ENCODE measurements at places on chromosomes 5 and 9.

GRCh38 chr5:148834689-148835088 is 8.3 kb downstream of the ADRB2 start:
- DNase-seq, result no peak

- no peak for DNase-seq
These were observed 205.8 kb downstream of the GRIA1 start for GRCh38 chr5:153696256-153696655.

GRCh38 chr5:17087035-17087434 is 130.4 kb upstream of the BASP1 start:
- DNase-seq, result no peak

- no peak for DNase-seq
These were observed 76.8 kb downstream of the FCHO2 start for GRCh38 chr5:73032635-73033034.

- no peak for DNase-seq
These were observed 94.6 kb downstream of the RAPGEF1 start for GRCh38 chr9:131645078-131645776.

- no peak for DNase-seq
These were observed 4.4 kb upstream of the ELAVL2 start for GRCh38 chr9:23830476-23830805.

DNA sequence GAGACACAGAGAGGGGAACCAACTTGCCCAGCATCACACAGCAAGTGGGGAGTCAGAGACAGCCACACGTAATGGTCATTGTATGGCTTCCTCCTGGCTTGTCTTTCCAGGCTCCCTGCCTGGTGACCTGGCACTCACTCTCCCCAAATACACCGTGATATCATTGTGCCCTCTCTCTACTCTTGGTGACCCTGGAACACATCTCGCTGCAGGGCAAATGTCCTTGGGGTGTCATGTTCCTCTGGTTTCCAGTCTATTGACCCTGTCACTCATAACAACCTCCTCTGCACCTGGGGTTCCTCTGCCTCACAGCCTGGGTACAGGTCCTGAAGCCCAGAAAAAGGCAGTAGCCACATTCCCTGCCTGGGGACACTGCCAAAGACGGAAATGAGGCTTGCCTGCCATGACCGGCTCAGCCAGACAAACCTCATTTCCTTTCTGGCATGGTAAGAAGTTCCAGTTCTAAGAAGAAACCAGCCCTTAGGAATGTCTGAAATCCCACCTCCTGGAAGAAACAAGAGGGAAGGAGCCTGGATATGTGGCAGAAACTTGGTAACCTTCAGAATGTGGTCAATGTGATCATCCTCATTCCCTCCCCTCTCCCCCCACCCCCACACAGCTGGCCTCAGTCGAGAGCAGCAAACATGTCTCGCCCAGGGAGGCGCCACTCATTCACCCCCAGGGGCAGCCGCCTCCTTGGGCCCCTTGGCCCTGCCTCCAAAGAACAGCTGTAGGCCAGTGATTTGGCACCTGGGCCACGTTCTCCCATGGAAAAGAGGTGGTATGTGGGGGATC is 30.6 kb upstream of the SMU1 start:
- no peak for DNase-seq

GRCh38 chr5:58462623-58463230 is 2.8 kb upstream of the PLK2 start:
- DNase-seq, result peak; percentile 77

DNA sequence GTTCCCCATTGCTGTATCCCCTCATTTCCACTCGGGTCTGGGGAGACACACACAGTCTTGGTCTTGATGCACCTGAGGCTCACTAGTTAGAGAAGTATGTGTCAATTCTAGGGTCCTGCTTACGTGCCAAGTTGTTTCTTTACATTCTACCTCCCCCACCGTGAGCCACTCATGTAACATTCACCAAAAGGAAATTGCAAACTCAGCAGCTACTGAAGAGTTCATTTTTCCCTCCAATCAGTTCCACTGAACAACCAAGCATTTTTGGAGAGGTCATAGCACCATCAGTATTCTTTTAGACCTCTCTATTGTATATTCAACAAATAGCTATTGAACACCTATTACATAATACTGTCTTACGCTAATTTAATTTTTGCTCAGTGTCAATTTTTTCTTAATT is 281.1 kb downstream of the SH3GL2 start:
- DNase-seq, result no peak

GRCh38 chr5:168800701-168801100 is 221.5 kb upstream of the PANK3 start:
- DNase-seq, result no peak

- no peak for DNase-seq
These were observed 316.5 kb downstream of the ICE1 start for GRCh38 chr5:5738797-5739489.

GRCh38 chr5:1934801-1935429 is 52.2 kb upstream of the IRX4 start:
- DNase-seq, result no peak

- DNase-seq, result no peak
These were observed 225.6 kb downstream of the PCSK1 start for GRCh38 chr5:96207420-96207819.

DNA sequence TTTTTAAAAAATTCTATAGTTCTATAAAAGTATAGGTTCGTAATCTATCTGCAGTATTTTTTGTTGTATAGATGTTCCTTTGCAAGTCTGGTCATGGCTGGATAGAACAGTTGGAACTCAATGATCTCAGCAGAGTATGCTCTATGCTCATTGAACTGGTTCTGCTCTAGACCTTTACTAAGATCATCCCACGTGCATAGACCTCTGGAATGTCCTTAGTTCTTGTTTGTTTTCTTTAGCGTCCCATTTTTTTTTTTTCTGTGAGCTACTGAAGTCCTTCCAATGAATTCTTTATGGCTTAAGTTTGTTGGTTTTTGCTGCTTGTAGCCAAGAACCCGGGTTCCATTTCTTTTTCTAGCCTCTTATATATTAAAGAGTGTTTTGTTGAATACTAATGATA is 3.5 kb downstream of the TMEM38B start:
- DNase-seq, result no peak

GRCh38 chr9:137881591-137882505 is 4.3 kb downstream of the CACNA1B start:
- DNase-seq, result no peak

- peak; percentile 23 for DNase-seq
These were observed 19.4 kb downstream of the GARNL3 start for GRCh38 chr9:127283917-127284497.

DNA sequence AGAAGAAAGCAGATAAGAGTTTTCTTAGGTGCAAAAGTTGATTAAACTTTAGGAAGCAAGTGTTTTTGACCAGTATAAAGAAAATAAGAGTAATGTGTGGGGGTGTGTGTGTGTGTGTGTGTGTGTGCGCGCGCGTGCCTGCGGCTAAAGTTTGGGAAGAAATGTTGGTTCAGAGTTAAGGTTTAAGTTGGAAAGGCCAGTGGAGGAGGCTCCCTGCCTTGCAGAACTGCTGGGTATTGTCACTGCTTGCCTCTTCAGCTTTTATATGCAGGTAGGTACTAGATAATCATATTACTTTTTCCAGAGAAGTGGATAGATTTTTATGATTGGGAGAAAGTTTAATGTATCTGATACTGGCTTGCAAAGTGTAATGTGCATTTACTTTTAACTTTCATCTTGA is 2.0 kb downstream of the PIK3R1 start:
- no peak for DNase-seq

DNA sequence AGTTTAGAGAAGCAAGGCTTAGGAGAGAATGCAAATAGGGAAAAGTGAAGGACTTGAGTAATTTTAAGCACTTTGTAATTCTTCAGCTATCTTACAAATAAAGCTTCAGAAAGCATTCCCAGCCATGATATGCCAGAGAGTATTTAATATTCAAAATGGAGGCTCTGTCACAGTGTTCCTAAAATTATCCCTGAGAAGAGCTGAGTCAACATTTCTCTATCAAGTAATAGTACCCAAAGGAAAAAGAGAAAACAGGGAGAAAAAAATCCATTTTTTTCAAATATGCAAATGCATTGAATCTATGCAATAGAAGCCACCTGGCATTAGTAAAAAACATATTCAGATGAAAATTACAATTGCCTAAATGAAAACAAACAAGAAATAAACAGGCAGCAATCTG is 392.6 kb upstream of the FAM174A start:
- no peak for DNase-seq

DNA sequence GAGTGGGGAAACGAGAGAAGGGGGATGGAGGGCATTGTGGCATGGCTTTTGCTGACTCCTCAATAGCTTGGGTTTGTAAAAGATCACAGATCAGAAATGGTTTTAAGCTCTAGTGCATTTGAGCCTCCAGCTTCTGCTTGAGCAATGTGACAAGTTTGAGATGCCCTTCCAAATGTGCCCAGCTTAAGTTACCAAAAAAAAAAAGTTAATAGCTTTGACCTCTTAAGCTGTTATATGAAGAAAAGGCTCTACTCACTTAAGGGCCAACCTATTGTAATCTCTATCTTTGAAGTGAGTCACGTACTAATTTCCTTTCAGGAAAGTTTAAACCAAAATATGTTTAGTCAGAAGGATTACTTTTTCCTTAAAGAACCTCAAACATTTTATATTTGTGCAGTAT is 428.8 kb upstream of the ACTBL2 start:
- no peak for DNase-seq

DNA sequence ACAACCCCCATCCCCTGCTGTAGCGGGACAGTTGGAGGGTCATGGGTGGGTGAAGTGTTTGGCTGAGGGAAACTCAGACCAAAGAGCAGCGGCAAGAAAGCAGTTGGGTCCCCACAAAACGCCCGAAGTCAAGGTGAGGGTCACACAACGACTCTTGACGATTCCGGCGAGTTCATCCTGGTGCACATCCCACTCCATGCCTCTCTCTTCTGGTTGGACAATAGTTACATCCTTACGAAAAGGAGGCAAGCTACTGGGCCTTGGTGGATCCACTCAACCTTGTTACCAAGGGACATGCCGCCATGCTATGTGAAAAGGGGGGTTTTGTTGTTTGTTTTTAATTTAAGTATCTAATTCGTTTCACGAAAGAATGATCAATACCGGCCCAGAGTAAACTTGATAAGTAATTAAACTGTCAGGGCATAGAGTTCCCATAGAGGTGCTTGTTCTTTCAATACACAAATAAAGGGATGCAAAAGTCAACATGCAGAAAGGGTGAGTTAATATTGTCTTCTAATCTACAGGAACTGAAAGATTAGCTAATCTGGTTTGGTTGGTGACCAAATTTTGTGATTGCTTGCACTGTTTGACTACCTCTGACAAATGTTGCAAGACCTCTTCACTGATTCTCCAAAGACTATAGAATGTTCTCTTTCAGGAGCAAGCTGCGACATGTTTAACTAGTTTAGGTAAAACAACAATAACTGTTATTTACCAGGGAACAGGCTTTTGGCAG is 732 bp upstream of the SMIM15 start:
- DNase-seq, result no peak

DNA sequence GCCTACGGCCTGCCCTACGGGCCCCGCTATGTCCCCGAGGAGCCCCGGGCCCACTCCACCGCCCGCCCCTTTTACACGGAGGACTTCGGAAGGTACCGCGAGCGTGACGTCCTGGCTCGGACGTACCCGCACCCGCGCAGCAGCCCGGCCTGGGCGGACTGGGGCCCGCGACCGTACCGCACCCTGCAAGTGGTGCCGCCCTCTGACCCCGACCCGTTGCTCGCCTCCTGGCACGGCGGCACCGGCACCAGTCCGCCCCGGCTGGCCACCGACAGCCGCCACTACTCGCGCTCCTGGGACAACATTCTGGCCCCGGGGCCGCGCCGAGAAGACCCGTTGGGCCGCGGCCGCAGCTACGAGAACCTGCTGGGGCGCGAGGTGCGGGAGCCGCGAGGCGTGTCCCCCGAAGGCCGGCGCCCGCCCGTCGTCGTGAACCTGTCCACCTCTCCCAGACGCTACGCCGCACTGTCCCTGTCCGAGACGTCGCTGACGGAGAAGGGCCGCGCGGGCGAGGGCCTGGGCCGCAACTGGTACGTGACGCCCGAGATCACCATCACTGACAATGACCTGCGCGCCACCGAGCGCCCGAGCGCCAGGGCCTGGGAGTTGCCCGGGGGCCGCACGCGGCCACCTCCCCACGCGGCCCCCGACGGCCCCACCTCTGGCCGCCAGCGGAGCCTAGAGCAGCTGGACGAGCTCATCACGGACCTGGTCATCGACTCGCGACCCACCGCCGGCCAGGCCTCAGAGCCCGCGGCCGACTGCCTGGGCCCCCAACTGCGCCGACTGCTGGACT is 3.4 kb downstream of the AJM1 start:
- DNase-seq, result peak; percentile 26

- DNase-seq, result no peak
These were observed 59.1 kb downstream of the BOD1 start for GRCh38 chr5:173557123-173557903.

- no peak for DNase-seq
These were observed 36.8 kb upstream of the NEK6 start for GRCh38 chr9:124220946-124221451.

DNA sequence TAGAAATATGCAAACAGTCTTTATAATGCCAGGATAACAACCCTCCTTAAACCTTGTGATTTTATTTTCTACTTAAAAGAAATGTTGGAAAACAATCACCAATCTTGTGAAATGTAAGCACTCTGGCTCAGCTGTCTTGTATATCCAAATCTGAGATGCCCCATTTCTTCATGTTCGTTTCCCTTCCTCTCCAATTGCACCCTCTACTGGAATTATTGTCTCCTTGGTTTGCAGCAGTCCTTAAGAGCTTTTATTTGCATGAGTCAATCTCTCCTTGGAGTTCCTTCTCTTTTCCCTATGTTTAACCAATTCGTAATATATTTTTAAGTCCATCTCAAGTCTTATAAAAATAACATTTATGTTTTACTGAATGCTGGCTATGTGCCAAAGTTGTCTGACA is 362.0 kb upstream of the CDH10 start:
- DNase-seq, result no peak

DNA sequence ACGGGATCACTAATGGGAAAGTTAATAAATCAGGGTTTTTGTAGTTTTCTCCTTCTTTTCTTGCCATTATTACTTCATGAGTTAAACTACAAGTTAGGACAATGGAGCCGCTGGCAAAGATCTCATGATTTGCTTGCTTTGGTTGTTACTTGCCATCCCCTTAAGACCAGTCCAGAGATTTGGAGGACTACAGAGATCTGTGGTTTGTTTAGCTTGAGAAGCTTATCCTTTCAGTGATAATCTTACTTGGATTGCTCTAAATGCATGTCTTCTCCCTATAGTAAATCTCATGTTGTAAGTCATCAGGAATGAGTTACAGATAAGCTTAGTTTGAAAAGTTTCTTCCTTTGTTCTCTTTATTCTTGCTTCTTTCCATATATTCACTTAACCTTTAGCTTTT is 70.9 kb downstream of the TLE4 start:
- DNase-seq, result no peak

- DNase-seq, result no peak
These were observed 1.2 kb upstream of the CLPTM1L start for GRCh38 chr5:1345876-1346626.

DNA sequence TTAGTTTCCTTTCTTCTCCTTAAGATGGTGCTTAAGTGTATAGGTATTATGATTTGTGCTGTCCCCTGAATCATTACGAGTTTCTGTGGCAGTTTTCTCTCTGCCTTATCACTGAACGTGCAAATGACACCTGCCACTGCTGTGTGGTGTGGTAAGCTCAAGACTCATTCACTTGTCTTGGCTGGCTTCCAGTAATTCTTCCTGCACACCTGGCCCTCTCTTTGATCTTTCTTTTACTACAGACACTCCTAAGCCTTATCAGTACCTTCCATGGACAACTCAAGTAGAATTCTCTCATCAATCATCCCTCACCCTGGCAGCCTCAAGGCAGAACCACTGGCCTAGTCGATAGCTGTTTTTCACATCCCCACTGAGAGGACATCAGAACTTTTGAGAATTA is 82.6 kb upstream of the ADAMTS19 start:
- peak; percentile 94 for DNase-seq

- no peak for DNase-seq
These were observed 87.6 kb downstream of the DAPK1 start for GRCh38 chr9:87585123-87585855.

- no peak for DNase-seq
These were observed 338.3 kb upstream of the KLF4 start for GRCh38 chr9:107827884-107828283.

Data from small intestine (tissue), 16 donors.